A673 (cell line): ENCODE measurements at places on chromosomes 6 and 20.

DNA sequence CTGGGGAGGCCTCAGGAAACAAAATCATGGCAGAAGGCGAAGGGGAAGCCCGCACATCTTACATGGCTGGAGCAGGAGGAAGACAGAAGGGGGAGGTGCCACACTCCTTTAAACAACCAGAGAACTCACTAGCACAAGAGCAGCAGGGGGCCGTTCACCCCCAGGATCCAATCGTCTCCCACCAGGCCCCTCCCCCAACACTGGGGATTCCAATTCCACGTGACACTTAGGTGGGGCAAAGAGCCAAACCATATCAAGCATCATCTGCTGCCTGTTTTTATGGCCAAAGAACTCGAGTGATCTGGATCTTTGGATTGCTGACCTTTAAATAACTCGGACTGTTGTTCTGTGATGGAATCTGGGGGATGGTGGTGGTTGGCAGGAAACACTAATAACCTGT, 28.0 kb downstream of the PNLDC1 start:
- peak; percentile 30 for DNase-seq

- no peak for DNase-seq
Observed at GRCh38 chr20:10728873-10729670, 55.3 kb upstream of the JAG1 start.

DNA sequence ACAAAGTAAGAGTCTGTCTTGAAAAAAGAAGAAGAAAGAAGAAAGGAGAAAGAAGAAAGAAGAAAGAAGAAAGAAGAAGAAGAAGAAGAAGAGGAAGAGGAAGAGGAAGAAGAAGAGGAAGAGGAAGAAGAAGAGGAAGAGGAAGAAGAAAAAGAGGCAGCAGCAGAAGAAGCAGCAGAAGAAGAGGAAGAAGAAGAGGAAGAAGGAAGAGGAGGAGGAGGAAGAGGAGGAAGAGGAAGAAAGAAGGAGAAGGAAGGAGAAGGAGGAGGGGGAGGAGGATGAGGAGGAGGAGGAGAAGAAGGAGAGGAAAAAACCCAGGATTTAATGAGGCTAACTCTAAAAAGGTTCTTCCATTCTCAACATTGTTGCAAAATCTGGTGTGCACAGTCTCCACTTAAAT, 95.4 kb upstream of the PDE10A start:
- no peak for DNase-seq

DNA sequence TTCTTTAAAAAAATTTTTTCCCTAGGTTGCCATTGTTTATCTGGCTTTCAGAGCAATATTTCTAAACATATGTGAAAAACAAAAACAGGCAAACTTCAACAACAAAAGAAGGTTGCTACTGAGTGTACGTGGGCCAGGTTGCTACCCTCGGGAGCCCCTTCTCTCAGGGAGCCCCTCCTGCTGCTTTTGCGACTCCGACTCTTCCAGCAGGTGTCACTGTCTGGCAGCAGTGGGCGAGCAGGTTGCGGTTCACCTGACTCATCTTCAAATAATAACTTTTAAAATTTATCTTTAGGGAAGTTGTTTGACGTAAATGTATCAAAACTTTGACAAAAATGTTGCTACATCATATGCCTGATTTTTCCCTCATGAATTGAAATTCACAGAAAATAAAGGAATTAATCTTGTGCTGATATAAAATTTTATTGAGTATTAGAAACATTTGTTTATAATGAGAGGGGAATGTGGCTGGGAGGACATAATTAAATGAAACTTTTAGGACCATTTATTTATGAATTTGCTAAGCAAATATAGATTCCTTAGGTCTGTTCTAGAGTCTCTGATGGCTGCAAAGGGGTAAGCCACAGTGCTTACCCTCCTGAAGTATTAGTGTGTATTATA, 138.8 kb downstream of the HIVEP1 start:
- DNase-seq = peak; percentile 24
